ENCODE measurements at places on chromosomes 1 and 21. TPM values are rescaled to one million over a fixed set of nuclear protein-coding genes. Genes with fewer than 3 reads are reported as not detected.

- DNase-seq = no peak
Observed at GRCh38 chr1:8980656-8981055, 35.0 kb downstream of the CA6 start.

DNA sequence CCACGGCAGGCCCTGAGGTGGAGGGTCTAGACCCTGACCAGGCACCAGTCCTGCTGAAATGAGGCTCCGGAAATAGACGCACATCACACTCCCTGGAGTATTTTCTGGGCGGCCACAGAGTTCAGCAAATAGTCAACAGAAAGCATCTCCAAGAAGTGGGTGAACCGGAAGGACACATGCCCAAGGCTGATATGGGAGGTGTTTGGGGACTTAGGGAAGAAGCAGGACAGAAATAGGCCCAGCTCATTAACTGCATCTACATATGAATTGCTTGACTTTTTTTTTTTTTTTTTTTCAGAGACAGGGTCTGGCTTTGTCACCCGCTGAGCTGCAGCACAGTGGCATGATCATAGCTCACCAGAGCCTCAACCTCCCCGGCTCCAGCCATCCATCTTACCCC is 36.5 kb upstream of the GPR157 start:
- DNase-seq = no peak

DNA sequence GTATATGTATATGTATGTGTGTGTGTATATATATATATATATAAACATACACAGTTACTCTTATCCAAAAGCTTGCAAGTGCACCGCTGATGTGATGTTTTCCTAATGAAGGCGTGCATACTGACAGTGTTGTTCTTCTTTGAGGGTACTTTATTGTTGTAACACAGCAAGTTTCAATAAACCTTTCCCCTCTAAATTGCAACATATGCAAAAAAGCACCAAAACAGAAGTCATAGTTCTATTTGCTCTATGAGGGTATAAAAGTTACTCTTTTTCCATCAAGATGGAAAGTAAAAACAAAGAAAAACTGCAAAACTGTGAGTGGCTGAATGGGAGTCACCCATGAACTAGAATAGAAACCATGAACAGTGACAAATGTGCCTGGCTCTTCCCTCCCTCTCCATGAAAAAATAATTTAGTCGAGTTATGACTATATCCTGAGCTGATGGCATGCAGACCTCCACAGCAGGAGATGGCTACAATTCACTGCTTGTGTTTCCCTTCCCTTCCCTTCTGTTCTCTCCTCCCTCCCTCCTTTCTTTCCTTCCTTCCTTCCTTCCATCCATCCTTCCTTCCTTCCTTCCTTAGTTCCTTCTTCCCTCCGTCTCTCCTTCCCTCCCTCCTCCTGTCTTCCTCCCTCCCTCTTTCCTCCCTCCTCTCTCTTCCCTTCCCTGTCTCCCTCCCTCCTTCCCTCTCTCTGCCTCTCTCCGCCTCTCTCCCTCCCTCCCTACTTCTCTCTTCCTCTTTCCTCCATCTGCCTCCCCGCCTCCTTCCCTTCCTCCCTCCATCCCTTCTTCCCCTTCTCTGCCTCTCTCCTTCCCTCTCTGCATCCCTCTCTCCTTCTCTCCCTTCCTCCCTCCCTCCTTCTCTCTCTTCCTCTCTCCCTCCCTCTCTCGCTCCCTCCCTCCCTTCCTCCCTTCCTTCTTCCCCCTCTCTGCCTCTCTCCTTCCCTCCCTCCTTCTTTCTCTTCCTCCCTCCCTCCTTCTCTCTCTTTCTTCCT is 220.7 kb upstream of the POU3F1 start:
- DNase-seq = no peak

DNA sequence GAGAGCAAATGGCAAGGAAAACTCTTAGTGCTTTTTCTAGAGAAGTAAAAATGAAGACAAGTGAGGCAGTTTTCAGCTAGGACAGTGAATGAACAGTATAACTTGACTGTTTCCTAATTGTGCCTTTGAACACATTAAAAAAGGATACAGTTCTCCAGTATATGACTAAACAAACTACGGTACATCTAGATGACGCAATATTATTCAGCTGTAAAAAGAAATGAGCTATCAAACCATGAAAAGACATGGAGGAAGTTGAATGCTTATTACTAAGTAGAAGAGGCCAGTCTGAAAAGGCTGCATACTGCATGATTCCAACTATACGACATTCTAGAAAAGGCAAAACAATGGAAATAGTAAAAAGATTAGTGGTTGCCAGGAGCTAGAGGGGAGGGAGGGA is 206.3 kb downstream of the SIPA1L2 start:
- DNase-seq = no peak

DNA sequence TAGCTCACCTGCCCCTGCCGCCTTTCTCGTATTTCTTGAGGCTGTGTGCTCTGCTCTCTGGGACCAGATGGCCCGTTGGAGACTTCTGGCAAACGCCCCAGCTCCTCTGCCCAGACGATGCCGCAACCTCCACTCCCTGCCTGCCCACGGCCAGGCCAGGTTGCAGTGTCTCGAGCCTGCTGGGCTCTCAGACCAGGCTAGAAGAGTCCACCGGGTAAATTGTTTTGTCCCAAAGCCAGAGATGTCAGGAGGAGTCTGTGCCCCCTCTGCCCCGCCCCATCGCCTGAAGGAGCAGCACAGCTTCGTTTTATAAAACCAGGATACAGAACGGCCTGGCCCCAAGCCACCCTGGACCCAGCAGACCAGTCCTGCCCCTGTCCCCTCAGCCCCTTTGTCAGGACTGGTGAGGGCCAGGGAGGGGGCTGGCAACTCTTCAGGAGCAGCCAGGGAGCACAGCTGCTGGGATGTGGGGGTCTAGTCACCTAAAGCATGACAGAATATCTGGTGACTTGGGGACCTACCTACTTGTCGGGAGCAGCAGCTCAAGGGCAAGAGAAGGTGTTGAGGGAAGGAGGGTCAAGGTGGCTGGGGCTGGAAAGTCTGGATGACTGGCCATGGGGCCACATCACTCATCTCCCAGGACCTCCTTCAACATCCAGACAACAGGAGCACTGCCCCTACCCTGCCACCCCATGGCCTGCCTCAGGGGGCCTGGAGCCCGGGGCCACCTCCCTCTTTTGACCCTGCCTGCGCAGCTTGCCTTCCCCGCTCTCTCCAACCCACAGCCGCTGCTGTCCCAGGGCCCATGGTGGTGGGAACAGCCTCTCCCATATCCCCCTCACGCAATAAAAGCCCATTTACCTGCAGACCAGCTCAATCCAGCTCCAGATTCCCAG is 33.9 kb upstream of the LBR start:
- peak; percentile 33 for DNase-seq

DNA sequence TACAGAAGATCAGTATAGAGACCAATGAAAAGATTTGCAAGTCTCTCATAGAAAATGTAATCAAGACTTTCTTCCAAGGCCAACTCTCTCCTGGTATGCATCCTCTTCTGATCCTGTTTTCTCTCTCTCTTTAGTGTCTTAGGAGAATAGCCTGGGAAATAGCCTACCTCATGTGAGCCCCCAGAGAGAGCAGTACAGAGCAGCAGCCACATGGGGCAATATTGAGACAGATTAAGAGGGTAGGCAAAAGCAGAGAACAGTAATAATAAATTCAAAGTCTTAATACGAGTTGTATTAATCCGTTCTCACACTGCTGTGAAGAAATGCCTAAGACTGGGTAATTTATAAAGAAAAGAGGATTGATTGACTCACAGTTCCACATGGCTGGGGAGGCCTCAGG is 61.4 kb downstream of the RNASEL start:
- DNase-seq = no peak

- no peak for DNase-seq
Observed at GRCh38 chr1:159751031-159751430, 29.7 kb upstream of the DUSP23 start.

DNA sequence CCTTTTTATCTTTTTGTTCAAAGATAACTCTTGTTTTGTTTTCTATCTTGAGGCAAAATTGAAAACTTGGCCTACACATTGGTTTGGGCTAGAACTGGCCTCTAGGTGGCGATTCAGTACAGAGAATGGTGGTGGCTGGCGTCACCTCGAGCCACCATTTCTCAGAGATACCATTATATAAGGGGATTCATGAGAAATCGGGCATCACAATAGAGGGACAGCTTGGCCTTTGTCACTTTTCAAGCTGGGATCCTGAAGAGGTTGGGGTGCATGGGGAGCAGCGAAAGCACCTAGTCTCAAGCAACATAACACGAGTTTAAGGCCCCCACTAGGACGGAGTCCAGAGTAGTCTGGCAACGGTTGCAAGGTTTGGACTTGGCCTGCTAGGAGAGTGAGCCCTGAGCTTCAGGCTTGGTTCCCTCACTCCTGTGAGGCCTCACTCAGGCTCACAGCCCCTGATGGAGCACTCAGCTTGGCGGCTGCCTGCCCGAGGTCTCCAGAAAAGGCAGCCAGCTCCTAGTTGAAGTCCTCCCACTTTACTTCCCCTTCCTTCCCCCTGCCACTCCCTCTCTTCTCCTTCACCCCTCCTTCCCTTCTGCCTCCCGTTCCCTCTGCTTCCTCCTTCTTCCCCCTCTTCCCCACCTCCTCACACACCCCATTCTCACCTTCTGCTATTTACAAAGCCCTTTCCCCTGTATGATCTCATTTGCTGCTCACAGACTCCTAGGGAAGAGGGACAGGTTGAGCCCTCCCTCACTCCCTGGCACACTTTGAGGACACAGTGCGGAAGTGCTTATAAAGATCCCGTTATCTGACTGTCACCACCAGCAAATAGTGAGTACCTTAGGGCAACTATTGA is 67.8 kb downstream of the LRIG2 start:
- peak; percentile 62 for DNase-seq

- no peak for DNase-seq
Observed at GRCh38 chr1:80994934-80995333, 805.8 kb upstream of the ADGRL2 start.

GRCh38 chr1:64581135-64581842 is 111.4 kb downstream of the CACHD1 start:
- DNase-seq = no peak

DNA sequence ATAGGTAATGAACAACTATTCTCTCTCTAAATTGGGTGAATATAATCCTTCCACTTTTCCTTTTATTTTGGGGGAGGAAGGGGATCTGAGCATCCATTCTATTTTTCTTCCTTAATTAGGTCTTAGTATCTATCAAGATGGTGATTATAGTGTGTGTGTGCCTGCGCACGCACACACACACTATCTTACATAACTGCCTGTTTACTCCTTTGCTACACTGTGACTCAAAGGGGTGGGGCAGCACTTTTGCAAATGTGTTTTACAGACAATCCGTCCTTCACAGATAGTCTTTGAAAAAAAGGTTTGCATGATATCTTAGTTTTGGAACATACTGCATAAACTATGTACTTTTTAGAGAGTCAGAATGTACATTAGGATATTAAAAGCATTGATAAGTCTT is 191.5 kb downstream of the SDCCAG8 start:
- DNase-seq = no peak

GRCh38 chr1:170823120-170823519 is 112.2 kb upstream of the MROH9 start:
- no peak for DNase-seq

DNA sequence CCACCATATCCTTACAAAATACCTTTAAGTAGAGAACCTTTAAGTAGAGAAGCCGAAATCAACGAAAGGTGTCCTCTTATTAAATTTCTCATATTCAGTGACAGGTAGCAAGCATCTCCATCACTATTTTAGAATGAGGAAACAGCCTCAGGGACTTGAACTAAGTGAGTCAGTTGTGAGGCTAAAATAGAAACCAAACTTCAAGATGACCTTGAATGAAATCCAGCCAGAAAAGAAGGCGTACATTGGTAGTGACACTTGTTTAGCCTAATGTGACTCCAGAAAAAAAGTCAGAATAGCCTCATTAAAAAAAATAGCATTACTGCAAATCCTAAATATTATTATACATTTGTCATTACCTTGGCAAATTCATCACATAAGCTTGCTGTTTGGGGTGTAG is 20.1 kb downstream of the RGS8 start:
- DNase-seq = no peak

DNA sequence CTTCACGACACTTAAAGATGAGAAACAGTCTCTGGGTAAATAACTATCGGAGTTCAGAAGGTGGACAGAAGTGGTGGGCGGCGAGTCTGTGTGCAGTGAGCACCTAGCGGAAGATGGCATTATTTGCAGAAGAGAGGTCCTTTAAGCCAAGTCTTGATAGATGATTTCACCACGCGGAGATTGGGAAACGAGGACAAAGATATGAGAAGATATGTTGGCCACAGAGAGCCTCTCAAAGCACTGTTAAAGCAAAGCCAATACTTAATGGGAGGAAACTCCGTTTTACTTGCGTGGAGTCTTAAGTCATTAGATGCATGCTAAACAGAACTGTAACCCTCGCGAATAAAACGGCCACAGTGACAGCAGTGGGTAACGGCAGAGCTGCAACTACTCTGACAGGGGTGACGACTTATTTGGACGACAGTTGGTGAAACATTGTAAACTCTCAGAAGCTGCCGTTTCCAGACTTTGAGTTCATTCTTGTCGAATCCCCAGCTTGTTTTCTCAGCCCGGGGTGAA is 577 bp upstream of the CEP350 start:
- DNase-seq = peak; percentile 44

- DNase-seq = peak; percentile 86
Observed at GRCh38 chr1:110210604-110211495, 736 bp downstream of the KCNC4 start.

GRCh38 chr1:210412240-210412639 is 83.5 kb downstream of the HHAT start:
- DNase-seq = no peak

DNA sequence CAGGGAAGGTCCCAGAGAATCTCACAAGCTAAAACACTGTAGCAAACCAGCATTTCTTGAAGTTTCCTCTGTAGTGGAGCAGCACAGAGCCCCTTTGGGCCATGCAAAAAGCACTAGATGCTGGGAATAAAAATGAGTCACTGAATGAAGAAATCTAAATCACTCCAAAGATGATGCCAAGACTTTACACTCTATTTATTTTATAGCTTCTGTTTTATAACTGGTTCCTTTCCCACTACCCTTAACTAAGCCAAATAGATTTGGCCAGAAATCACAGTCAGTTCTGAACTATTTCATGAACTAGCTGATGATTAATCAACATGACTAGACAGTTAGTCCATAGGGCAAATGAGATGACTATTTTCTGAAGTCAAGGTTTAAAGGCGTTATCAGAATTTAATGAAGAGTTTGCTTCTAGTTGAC is 89.5 kb downstream of the SCMH1 start:
- no peak for DNase-seq

GRCh38 chr1:151472856-151473731 is 13.8 kb upstream of the POGZ start:
- peak; percentile 83 for DNase-seq

CELA3A gene
- total RNA-seq = 5.0 TPM

F13B gene
- not detected for total RNA-seq

ATP6V1G3 gene
- not detected for total RNA-seq

PTPN22 gene
- 6.7 TPM for total RNA-seq

GALNT2 gene
- total RNA-seq = 109 TPM

TCHHL1 gene
- total RNA-seq = not detected

FCRLB gene
- total RNA-seq = 0.49 TPM

LENEP gene
- not detected for total RNA-seq

KIAA0040 gene
- total RNA-seq = 25.8 TPM

MARCKSL1 gene
- total RNA-seq = 34.7 TPM

LCE1B gene
- total RNA-seq = not detected

TNNI3K gene
- total RNA-seq = 2.8 TPM

BARHL2 gene
- total RNA-seq = not detected

PTPRF gene
- total RNA-seq = 86.2 TPM

ROR1 gene
- total RNA-seq = 30.9 TPM

DIRAS3 gene
- 2.2 TPM for total RNA-seq

MAP3K7CL gene
- 33.0 TPM for total RNA-seq
